ENCODE measurements at places on chromosomes 12 and 14.

- DNase-seq = no peak
These were observed 85.6 kb downstream of the MSRB3 start for GRCh38 chr12:65364046-65364445.

GRCh38 chr14:61333087-61333486 is 11.7 kb downstream of the PRKCH start:
- DNase-seq = no peak

GRCh38 chr14:103141117-103141796 is 18.0 kb downstream of the TNFAIP2 start:
- DNase-seq = no peak

DNA sequence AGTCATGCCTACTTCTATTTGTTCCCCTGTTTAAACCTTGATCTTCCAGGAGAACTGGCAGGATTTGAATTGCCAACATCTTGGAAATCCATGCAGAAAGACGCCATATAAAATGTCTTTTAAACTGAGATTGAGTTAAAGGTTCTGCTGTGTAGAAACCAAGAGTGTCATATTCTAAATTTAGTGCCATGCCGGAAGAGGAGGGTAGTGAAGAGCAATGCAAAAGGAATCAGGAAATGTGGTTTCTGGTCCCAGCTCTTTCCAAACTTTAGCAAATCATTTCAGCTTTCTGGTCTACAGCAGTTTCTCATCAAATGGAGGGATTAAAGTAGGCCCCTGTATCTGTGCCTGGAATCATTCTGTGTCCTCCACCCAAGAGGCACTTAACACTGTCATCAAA is 85.7 kb downstream of the BTG1 start:
- DNase-seq = no peak

- no peak for DNase-seq
These were observed 176.9 kb downstream of the MON2 start for GRCh38 chr12:62643486-62643885.

DNA sequence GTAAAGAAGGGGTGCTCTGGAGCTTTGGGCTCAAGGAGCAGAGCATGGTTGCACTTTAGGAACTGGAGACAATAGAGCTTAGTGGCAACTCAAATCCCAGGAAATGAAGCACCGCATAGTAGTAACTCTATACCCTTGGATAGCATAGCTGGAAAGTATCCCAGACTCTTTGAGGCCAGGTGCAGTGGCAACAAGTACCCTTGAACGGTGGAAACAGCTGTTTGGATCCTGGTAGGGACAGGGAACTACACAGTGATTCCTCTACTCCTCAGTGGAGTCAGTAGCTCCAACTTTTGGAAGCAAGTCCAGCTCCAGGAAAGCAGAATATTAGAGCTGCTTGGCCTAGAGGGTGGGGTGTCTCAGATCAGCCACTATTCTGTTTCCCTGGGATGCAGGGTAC is 129.0 kb upstream of the WSCD2 start:
- no peak for DNase-seq

- DNase-seq = no peak
These were observed 90.4 kb downstream of the ADGRD1 start for GRCh38 chr12:131044136-131044535.

DNA sequence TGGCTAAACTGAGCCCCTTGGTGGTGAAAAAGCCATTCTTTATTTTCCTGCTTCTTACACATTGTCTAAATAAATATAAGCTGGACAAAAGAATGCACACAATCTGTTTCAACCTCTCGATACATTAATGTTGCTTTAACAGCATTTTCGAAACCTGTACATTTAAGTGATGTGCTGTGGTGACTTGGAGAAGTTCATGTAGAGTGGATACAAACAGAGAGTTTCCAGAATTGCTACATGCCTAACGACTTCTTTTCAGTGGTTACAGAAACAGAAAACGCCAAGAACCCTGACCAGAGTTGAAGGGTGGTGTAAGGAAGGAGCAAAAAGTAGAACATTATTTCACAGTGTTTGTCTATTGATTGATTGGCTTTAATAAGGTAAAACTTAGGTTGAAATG is 500.9 kb downstream of the SLC16A7 start:
- DNase-seq = no peak

- no peak for DNase-seq
These were observed 5.7 kb upstream of the SLC35F4 start for GRCh38 chr14:57871459-57872080.

- DNase-seq = no peak
These were observed 7.5 kb downstream of the RESF1 start for GRCh38 chr12:31966558-31967205.

GRCh38 chr14:22036541-22037239 is 363.1 kb upstream of the OR4E1 start:
- no peak for DNase-seq

DNA sequence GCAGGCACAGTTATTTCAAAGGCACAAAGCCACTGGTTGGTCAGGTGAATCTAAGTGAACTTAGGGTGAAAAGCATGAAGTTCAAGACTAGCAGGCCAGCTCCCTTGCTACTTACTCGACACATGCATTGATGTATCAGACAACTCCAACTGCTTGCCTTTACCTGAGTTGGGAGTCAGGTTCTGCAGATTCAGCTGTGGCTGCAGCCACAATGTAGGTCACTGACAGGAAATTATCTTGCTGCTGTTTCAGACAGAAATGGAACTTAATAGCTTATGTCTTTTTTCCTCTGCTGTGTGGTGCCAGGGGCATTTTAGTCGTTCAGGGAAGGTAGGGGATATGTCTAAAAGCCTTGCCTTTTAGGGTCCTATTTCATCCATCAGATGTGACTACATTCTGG is 125.6 kb upstream of the RPH3A start:
- DNase-seq = no peak

DNA sequence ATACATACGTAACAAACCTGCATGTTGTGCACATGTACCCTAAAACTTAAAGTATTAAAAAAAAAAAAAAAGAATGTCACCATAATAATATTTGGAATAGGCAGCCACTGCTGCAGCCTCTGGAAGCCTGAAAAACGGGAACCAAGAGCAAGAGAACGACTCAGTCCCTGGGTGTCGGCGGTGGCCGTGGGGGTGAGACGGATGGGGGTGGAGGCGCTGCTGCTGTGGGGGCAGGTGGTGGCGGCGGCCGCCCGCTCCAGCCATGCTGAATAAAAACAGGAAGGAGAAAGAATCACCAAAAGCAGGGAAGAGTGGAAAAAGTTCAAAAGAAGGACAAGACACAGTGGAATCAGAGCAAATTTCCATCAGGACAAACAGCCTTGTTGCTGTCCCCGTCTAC is 46.9 kb downstream of the ZFYVE21 start:
- DNase-seq = no peak

- no peak for DNase-seq
These were observed 313.6 kb upstream of the RTL1 start for GRCh38 chr14:101217080-101217463.

- no peak for DNase-seq
These were observed 7.9 kb downstream of the SERPINA1 start for GRCh38 chr14:94380225-94381148.

DNA sequence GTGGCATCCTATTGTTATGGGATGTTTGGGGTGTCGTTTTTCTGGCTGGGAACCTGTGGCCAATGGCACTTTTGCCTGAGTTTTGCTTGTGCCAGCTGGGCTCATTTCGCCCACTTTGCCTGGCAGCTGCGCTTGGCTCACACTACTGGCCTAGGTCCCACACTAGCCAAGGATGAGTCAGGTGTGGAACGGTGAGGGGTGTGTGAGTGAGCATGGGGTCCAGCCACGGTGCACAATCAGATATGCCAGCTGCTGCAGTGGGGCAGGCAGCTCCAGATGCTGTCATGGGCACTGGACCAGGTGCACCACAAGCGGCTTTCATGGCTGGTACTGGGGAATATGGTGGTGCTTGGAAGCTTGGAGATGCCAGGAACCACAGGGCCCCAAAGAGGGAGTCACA is 21.5 kb downstream of the TRHDE start:
- DNase-seq = no peak

DNA sequence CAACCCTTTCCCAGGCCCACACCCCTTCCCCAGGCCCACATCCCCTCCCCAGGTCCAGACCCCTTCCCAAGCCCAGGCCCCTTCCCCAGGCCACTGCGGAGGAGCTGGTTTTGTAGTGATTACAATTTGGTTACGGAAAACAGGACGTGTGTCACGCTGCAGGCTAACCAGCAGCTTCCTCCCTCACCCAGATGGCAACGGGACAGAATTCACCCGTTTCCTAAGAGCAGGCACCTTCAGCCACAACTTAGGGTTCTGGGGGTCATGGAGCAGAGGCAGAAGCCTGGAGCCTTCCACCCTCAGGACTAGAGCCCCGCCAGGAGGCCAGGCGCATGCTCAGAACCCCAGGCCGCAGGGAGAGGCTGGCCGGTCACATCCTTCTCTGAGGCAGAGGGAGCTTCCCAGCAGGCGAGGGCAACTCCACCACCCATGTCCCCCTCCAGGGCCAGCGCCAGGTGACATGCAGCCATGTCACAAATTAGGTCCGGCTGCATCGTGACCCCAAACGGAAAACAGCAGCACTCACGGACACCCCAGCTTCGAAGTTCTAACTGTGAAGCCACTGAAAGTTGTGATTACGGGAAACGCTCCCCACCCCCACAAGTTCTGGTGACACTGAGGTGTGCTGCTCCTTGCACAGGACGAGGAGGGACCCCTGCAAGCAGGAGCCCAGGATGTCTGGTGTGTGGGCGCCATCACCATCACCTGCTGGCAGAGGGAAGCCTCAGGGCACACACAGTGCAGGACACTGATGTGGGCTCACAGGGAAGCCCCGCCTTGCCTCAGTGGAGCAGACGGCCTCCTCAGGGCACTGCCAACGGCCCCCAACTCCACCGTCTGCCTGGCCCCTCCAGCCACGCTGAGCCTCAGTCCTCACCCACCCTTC is 7.7 kb downstream of the BRF1 start:
- DNase-seq = no peak

GRCh38 chr14:69473946-69474345 is 10.6 kb upstream of the PLEKHD1 start:
- DNase-seq = no peak

GRCh38 chr14:35959835-35960234 is 133.7 kb downstream of the BRMS1L start:
- no peak for DNase-seq

GRCh38 chr12:10235761-10236631 is 23.3 kb downstream of the GABARAPL1 start:
- DNase-seq = no peak

GRCh38 chr14:20848955-20849570 is 42.1 kb upstream of the RNASE3 start:
- DNase-seq = no peak

DNA sequence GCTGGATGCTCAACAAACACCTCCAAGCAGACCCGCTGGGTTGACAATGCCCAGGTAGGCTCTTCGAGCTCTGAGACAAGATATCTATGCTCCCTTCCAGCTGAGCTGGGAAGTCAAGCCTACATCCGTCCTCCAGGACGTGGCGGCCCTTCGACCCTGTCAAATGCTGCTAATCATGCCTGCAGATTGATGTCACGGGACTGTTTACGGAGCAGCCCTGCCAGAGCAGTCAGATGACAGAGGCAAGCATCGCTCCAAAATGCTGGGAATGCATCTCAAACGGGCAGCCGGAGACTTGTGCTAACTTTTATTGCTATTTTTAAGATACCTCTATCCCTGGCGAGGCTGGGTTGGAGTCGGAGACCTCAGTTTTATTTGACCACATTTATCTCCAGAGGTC is 139.2 kb downstream of the NTF3 start:
- DNase-seq = no peak

DNA sequence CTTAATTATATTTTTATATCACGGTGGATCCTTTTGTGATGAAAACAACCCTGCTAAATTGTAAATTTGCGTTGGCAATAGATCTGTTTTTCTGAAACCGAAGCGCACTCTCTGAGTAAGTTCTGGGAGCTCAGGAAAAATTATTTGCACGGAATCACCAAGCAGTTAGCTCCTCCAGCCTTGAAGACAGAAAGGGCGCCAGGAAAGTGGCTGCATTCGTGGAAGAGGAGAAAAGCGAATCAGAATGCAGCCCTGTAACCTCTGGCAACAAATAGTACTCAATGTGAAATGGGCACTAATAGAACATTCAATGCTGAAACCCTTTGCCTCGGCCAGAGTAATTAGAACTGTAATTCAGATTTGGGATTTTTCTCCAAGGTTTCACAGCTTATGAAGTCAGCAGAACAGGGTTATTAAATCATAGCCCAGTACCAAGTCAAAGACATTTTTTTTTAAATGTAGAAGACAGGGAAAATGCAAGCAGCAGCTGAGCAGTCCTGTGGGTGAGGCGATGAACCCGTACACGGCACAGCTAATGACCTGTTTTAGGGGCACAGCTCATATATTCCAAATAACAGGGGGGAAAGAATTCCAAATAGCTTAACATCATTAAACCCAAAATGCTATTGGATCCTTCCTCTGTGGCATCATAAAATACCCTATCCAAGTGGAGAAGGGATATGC is 251.4 kb downstream of the EGLN3 start:
- no peak for DNase-seq

DNA sequence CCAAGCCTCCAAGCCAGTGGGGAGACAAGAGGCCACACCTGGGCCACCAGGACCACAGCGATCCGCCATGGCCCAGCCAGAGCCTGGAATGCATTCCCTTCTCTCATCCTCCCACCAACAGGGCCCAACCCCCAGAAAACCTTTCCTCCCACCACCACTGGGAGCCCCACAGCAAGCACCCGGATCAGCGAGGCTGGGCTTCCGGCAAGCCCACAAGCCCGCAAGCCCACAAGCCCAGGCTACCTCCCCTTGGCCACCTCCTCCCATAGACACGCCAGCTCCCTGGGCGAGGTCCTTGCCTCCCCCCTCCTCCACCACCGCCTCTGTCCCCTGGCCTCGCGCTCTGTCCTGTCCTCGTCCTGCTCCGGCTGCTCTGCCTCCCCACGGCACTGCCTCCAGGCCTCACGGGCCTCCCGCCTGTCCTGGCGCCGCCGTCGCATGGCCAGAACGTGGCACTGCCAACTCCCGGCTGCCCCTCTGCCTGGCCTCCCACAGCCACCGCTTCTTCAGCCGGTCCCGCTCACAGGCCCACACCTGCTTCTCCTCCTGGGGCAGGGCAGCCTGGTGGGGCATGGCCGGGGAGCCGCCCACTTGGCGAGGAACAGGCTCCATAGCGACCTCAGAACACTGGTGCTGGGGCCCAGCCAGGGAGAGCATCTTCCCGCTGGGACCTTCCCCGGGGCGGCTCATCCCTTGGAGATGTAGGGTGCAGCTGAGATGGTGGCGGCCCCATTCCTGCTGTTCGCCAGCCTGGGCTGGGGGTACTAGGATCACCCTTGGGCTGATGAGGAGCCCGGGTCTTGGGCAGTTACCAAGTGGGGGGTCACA is 5.6 kb downstream of the CDK2AP1 start:
- no peak for DNase-seq

- no peak for DNase-seq
These were observed 305.5 kb downstream of the AEBP2 start for GRCh38 chr12:19744705-19745218.

DNA sequence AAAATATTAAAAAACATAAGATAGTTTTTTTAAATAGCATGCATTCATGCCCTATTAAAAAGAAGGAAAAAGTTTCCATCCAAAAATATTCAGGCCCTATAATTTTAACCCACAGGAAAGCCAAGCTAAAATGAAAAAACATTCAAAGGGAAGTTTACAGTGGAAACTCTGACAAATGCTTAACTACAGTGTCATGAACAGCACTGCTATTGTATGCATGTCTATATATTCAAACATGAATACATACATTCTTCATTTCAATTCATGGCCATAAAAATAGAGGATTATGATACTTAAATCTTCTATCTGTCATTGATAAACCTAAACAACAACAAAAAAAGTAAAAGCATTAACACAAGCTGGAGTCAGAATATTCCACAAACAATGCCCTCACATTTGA is 67.4 kb downstream of the PPP2R5E start:
- DNase-seq = no peak

Data from stimulated activated CD8-positive, alpha-beta memory T cell treated with anti-CD3 and anti-CD28 coated beads, Interleukin-4, amount 100 ng/mL, for 4 hours (primary cell).